ENCODE measurements at places on chromosomes 3 and 15. TPM values are rescaled to one million over a fixed set of nuclear protein-coding genes. Genes with fewer than 3 reads are reported as not detected.

PLA1A gene
- 0.80 TPM for total RNA-seq

SLC12A1 gene
- total RNA-seq = not detected

DNA sequence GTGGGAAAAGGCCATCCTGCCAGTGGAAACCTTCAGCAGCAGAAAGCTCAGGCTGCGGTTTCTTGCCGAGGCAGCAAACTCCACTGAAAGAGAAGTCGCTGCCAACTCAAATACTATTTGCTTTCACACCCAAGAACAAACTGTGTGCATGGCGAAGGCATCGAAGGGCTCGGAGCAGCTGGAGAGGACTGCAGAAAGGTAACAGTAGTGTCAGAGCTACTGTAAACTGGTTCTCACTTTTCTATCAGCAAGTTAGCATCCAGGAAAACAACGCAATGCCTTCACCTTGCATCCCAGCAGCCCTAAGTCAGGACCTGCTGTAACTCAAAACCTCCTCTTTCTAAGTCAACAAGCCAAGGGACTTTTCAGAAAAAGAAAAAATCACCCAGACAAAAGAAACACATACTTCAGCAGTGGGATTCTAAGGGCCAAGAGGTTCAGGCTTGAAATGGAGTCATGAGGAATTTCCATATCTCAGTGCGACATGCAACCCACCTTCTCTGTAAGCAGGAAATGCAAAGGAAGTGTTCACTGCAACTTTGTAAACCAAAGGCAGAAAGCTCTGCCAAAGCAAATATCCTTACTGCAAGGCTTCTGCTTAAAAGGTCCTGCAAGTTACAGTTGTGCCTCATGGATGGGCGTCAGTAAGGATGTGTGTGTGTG is 193.5 kb downstream of the FOXP1 start:
- H3K27ac ChIP-seq = peak overlapping the region; percentile 88
- DNase-seq = peak; percentile 39
- H3K27me3 ChIP-seq = peaks cover 4% of the 10 kb centered on the region
- H3K4me1 ChIP-seq = peaks cover 26% of the 10 kb centered on the region
- H3K4me3 ChIP-seq = peak overlapping the region; percentile 72

PLSCR4 gene
- 11.3 TPM for total RNA-seq

ST8SIA2 gene
- total RNA-seq = 4.1 TPM

IL5RA gene
- total RNA-seq = not detected

- peaks cover 4% of the 10 kb centered on the region for H3K27me3 ChIP-seq
- no peak overlapping the region for H3K27ac ChIP-seq
- no peaks in the 10 kb centered on the region for H3K36me3 ChIP-seq
- H3K4me3 ChIP-seq = no peak overlapping the region
Measured at GRCh38 chr3:120831066-120831465, 76.9 kb upstream of the STXBP5L start.

CHRFAM7A gene
- 1.9 TPM for total RNA-seq

DNA sequence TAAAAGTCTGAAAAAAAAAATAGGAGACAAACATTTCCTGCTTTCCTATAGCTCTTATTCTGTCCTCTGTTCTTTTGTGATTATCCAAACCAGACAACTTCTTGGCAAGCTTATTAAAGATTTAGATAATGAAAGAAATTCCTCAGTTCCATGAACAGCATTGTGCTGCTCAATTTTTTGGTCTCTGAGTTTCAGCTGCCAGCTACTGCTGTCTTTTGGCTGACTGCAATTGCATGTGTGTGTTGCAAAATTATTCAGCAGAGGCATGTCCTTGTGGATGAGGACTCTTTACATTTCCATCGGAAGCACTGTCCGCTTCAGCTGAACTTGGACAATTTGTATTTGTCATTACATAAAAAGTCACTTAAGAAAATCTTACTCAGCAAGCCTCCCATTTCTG is 397.3 kb upstream of the RASGRP1 start:
- H3K27ac ChIP-seq = no peak overlapping the region
- DNase-seq = no peak
- no peaks in the 10 kb centered on the region for H3K36me3 ChIP-seq
- H3K4me1 ChIP-seq = no peaks in the 10 kb centered on the region

GRCh38 chr3:134839990-134840389 is 44.9 kb downstream of the EPHB1 start:
- no peak overlapping the region for H3K27ac ChIP-seq
- H3K4me3 ChIP-seq = no peak overlapping the region
- no peaks in the 10 kb centered on the region for H3K36me3 ChIP-seq
- H3K27me3 ChIP-seq = no peaks in the 10 kb centered on the region

- no peak overlapping the region for H3K27ac ChIP-seq
- no peaks in the 10 kb centered on the region for H3K36me3 ChIP-seq
Measured at GRCh38 chr3:24264748-24265158, 229.9 kb downstream of the THRB start.

- H3K36me3 ChIP-seq = no peaks in the 10 kb centered on the region
- H3K27ac ChIP-seq = no peak overlapping the region
- no peak for DNase-seq
- H3K4me3 ChIP-seq = no peak overlapping the region
- H3K27me3 ChIP-seq = no peaks in the 10 kb centered on the region
Measured at GRCh38 chr3:159619341-159619885, 369.2 kb upstream of the IL12A start.

ZNF502 gene
- 2.6 TPM for total RNA-seq

- H3K4me1 ChIP-seq = peaks cover 28% of the 10 kb centered on the region
- no peak overlapping the region for H3K27ac ChIP-seq
- H3K27me3 ChIP-seq = no peaks in the 10 kb centered on the region
- no peaks in the 10 kb centered on the region for H3K36me3 ChIP-seq
- no peak for DNase-seq
Measured at GRCh38 chr3:120567370-120568201, 28.6 kb upstream of the NDUFB4 start.

DNA sequence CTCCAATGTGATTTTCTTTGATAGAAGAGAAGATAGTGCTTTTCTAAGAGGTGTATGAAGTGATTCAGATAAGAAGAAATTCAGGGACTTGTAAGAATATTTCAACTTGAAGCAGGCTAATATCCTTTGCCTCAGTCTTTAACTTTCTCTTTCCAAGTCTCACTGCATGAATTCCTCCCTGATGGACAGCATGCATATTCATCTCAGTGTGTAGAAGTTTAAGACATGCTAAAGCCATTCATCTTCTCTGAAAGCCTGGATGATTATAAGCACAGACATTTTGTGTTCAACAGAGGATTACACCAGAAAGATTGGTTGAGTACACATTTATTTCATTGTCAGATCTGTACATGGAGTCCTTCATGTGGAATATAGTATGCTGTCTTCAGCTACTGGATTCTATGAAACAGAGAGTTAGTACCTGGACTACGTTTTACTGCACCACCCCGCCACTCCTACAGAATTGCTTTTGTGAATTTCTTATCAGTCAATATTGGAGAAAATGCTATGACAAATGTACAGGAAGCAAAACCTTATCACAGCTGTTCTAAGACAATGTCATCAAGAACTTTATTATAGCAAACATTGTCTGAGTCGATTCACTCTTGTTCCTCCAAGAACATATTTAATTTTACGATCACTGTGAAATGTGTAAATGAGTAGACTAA is 1346.1 kb downstream of the OTOL1 start:
- no peak for DNase-seq
- peaks cover 4% of the 10 kb centered on the region for H3K36me3 ChIP-seq
- H3K4me1 ChIP-seq = no peaks in the 10 kb centered on the region
- no peak overlapping the region for H3K4me3 ChIP-seq
- H3K27me3 ChIP-seq = no peaks in the 10 kb centered on the region

All from endothelial cell (in vitro differentiated cells).